Psoas muscle (tissue), 8 donors: ENCODE measurements at places on chromosomes 5 and 9.

DNA sequence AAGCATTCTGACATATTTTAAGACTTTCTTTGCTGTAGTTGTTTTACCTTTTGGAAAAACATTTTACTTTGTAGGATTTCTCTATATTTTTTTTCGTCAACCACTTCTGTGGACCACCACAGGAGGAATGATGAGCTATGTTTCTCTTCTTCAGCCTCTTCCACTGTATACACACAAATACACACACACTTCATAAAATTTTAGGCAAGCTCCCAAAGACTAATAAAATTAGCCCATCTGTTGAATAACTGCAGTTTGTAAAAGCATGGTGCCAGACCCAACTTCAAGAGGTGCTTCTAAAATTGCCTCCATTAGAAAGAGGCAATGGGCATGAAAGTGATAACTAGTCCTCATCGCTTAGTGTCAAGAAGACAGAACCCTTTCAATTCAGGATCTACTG is 4.1 kb upstream of the CEP120 start:
- no peak for DNase-seq

- DNase-seq: no peak
These were observed 664.3 kb upstream of the EDIL3 start for GRCh38 chr5:85049020-85049419.

GRCh38 chr9:128082151-128082550 is 14.1 kb downstream of the SLC25A25 start:
- DNase-seq: no peak

- no peak for DNase-seq
These were observed 35.3 kb upstream of the SPDL1 start for GRCh38 chr5:169548315-169548714.

GRCh38 chr5:43967165-43967564 is 364.2 kb downstream of the NNT start:
- no peak for DNase-seq

DNA sequence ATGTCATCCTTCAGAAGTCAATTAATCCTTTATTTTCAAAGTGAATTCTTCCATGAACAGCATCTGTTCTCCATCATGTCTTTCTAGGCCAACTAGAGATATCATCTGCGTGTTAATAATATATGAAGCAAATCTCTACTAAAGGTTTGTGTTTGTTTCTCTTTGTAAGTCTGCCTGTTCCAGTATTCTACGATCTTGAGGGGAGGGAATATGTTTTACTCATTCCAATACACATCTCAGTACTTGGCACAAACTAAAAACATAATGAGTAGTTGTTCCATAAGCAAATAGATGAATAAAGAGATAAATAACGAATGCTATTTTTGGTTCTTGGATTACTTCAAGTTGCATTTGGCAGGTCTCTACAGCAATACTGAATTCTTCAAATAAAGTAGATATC is 470.7 kb upstream of the GRIN3A start:
- DNase-seq: no peak

- no peak for DNase-seq
These were observed 106.9 kb upstream of the SEMA6A start for GRCh38 chr5:116681334-116682013.

- peak; percentile 91 for DNase-seq
These were observed 56.4 kb downstream of the NEURL1B start for GRCh38 chr5:172697123-172698121.

DNA sequence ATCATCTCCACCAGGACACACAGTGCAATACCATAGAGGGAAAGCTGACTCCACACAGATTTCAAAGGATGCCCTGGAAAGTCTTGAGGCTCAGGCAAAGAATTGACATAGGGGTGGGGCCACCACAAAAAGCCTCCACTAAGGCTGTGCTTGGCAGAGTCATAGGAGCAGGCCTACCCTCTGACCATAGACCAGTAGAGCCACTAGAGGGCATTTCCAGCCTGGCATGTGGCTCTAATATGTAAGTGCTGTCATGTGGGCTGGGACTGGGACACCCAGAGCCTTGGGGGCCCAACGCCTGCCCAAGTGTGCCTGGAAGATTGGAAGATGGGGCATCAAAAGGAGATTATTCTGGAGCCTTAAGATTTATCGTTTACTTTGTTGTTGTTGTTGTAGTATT is 726.0 kb downstream of the DNAH5 start:
- DNase-seq: no peak

GRCh38 chr9:135136991-135137832 is 49.7 kb downstream of the OLFM1 start:
- no peak for DNase-seq

DNA sequence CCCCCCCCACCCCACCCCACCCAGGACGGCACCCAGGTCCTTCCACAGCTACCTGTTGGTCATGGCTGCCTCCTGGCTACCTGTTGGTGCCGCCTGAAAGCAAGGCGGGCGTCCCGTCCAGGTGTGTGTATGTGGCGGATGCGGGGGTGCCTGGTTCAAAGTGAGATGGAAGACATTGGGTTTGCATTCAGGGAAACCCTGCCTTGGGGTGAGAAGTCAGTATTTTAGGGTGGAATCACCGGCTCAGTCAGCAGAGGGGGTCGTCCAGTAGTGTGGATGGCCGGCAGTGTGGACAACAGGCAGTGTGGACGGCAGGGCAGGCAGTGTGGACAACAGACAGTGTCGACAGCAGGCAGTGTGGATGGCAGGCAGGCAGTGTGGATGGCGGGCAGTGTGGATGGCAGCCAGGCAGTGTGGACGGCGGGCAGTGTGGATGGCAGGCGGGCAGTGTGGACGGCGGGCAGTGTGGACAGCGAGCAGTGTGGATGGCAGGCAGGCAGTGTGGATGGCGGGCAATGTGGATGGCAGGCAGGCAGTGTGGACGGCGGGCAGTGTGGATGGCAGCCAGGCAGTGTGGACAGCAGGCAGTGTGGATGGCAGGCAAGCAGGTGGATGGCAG is 28.0 kb downstream of the NKD2 start:
- DNase-seq: no peak

GRCh38 chr5:135398160-135398854 is 724 bp downstream of the MACROH2A1 start:
- DNase-seq: no peak

DNA sequence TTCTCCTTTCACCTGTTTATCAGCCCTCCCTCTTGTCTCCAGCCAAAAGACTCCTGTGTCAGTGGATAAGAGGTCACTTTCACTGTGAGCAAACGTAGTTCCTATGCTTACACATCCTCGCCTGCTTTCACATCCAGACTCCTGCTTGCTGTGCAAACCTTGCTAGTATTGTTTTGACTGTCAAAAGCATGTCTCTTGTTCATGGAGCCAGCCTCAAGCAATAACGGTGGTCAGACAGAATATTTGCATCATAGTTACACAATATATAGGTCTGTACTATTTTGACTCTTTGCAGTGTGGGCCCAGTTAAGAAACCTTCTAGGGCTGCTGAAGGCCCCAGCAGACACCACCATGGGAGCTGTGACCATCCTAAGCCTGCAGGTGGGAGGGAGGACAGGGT is 420.0 kb downstream of the SEMA5A start:
- no peak for DNase-seq

- DNase-seq: no peak
These were observed 302.4 kb downstream of the ATPSCKMT start for GRCh38 chr5:9947225-9947714.

DNA sequence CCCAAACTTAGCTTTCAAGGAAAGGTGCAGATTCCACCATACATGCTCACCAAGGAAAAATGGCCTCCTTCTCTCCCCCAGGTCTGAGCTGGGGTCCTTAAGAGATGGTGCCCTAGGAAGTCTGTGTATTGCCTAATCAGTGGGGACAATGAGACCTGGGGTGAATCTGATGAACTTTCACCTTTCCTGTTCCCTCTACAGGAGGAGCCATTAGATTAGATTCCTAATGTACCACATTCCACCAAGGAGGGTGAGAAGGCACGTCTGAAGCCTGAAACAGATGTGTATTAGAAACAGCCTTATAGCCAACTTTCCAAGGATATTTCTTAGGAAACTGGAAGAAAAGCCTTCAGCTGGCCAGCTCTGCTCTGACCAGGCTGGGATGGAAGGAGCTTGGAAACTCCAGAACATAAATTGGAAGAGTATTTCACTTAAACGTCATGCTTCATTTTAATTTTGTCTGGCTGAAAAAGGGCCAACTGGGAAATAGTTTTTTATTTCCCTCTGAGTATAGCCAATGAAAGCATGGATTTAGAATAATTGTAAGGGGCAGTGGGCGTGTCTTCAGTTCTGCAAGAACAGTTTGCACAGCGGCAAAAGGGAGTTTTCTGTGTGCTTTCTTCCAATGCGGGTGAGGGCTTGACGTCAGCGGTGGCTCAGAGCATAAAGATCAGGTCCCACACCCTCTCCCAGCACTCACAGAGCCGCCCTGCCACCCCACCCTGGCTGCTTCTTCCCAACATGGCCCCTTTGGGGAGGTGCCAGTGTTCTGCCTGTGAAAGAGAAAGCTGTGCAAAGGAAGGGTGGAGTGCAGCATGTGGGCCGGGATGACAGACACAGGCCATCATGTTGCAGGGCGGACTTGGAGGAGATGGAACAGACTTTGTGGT is 210.9 kb downstream of the ESM1 start:
- DNase-seq: peak; percentile 75

DNA sequence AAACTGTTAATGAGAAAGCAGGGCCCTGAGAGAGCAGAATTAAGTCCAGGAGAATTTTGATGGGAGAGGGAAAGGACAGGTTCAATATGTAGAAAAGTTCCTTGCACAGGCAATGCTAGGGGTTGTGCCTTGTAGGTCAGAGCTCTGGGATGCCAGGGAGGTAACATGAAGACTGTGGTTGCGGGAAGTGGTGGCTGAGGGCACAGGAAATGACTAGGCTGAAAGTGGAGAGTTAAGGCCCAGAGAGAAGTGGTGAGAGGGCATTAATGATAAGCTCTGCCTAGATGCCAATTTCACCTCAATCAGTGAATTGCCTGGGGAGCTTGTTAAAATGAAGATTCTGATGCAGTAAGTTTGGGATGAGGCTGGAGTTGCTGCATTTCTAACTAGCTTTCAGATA is 31.5 kb upstream of the PPP3R2 start:
- no peak for DNase-seq

DNA sequence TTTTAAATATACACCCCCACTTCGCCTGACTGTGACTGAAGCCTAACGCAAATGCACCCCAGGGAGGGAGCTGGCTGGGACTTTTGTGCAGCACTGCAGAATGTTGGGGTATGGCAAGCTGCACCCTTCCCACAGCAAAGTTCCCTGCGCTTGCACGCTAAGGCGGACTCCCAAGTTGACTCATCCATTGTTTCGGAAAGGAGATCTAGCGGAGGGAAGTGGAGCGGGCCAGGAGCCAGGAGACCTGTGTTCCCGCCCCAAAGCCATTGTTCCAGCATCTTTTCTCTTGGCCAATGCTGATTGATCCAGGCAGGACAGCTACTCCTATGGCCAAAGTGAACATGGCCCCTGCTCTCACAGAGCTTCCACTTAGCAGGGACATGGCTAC is 202.9 kb downstream of the AOPEP start:
- DNase-seq: peak; percentile 44

DNA sequence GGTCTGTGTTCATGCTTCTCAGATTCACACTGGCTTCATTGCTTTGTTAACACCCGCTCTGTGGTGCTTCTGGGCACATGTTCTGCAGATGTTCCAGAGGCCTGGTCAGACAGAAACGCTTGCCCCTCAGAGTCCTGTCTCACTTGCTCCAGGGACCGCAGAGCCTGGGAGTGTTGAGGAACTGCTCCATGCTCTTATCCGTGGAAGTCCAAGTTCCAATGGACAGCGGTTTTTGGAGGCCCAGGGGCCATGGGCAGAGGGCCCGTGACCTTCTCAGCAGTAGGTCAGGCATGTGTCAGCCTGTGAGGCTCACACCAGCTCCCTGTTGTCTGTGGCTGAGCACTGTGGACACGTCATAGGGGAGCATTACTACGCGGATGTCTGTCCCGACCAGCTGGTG is 364.7 kb upstream of the IRX1 start:
- DNase-seq: no peak

GRCh38 chr9:78921341-78921740 is 624.4 kb downstream of the PSAT1 start:
- no peak for DNase-seq

DNA sequence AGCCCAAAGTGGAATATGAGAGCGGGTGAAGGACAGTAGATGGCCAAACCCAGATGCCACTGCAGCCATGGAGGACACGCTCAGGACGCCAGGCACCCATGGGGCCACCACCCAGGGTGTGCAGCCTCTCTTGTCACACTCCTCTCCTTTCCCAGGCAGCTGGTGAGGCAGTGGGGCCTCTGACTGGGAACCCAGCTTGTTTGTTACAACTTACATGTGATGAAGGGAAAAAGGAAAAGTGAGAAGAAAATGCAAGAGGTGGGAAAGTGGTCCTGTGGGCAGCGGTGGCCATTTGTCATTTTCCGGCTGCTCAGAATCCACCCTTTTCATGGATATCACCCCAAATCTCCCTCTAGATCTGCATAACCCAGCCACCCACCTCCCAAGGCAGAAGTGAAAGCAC is 62.7 kb upstream of the UNC5A start:
- DNase-seq: no peak

GRCh38 chr5:160959804-160960203 is 107.8 kb upstream of the ATP10B start:
- no peak for DNase-seq

DNA sequence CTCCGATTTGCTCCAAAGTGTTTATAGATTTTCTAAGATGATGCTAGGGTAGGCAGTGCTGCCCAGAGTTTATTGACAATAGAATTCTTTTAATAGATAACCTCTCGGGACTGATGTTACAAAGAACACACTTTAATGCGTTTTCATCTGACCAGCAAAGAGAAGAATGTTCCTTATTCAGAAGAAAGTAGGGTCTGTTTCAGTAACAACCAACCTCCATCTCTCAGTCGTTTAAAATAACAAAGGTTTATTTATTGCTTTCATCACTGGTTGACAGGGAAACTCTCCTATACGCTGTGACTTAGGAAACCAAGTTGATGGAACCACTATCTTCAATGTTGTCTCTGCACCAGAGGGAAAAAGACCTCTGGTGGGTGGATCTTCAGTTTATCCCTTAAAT is 55.1 kb upstream of the PAPPA start:
- no peak for DNase-seq

- DNase-seq: no peak
These were observed 279.9 kb downstream of the RASEF start for GRCh38 chr9:82783045-82783444.

DNA sequence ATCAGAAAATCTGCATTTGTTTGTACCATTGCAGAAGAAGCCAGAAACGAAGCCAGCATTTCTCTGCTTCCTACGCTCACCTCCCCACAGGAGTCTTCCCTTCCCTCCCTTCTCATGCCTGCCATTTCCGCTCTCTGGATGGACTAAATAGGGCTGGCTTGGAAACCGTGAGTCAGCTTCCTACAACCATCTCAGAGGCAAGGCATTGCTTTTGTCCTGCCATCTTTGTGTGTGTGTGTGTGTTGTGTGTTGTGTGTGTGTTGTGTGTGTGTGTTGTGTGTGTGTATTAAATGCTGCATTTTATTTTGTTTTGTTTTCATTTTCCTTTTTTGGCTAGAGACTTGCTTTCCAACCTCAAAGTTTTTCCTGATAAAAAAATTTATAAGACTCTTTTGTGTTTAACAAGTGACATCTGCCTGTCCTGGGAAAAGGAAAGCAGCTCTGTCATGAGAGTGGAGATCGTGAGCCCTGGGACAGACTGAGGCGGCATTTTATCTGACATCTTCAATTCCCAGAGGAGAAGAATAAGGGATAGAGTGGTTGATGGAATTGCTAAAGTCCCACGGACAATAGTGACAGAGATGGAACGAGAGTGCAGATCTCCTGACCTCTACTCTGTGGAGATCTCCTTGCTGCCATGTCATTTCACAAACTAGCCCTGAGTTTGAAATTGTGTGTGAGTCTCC is 7.5 kb upstream of the EGFLAM start:
- no peak for DNase-seq

GRCh38 chr5:59358005-59358861 is 535.3 kb downstream of the PDE4D start:
- peak; percentile 58 for DNase-seq

- DNase-seq: no peak
These were observed 28.9 kb upstream of the SLC12A7 start for GRCh38 chr5:1140818-1141189.
